ENCODE measurements at places on chromosomes 3 and 15.
A peak's percentile ranks its signal among the peaks of the same experiment; 100 is the strongest.

GRCh38 chr3:28467414-28467813 is 118.8 kb upstream of the AZI2 start:
- DNase-seq: no peak

DNA sequence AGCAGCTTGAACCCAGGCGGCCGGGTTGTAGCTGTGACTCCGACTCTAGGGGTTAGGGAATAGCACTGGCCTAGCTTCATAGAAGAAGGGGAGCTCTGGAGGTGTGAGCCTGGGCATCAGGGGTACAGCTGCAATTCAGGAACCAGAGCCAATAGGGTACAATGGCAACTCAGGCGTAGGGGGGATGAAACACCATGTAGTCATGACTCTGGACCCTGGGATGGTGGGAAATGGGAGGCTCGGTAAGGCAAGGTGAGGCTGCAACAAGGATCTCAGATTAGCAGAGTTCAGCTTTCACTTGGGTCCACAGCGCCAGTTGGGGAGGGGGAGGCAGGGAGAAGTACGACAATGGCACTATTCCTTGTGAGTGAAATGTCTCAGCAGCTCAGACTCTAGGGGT is 210.2 kb upstream of the LYSMD4 start:
- no peak for DNase-seq

DNA sequence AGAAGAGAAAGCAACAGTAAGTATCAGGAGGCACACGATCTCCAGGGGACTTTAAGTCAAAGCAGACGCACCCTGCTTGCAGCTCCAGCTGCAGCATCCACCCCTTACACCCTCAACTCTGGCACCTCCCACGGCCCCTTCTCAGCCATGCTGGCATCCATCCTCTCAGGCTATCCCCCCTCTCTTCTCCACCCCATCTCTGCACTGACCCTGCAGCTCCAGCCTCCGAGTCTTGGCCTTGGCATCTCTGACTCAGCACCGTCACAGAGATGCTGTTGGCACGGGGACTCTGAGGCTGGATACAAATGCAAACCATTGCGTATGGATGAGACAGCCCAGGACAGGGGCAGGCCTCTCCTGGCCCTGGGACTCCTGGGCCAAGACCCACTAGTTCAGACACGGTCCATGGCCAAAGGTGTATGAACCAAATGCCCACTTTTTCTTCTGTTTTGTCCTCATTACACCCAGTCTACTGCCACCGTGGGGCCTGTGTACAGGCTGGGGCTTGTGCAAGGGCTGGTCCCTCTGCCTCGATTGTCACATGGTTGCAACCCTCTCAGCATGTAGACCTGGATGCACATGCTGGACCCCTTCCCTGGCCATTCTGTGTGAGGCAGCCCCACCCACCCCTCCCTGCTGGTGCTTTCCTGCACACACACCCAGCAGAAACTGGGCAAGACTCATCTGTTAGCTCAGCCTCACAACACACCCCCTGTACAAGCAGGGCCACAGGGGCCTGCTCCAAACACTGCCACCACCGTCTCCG is 18.7 kb upstream of the ZXDC start:
- no peak for DNase-seq

GRCh38 chr3:71611099-71611498 is 27.6 kb upstream of the FOXP1 start:
- no peak for DNase-seq

DNA sequence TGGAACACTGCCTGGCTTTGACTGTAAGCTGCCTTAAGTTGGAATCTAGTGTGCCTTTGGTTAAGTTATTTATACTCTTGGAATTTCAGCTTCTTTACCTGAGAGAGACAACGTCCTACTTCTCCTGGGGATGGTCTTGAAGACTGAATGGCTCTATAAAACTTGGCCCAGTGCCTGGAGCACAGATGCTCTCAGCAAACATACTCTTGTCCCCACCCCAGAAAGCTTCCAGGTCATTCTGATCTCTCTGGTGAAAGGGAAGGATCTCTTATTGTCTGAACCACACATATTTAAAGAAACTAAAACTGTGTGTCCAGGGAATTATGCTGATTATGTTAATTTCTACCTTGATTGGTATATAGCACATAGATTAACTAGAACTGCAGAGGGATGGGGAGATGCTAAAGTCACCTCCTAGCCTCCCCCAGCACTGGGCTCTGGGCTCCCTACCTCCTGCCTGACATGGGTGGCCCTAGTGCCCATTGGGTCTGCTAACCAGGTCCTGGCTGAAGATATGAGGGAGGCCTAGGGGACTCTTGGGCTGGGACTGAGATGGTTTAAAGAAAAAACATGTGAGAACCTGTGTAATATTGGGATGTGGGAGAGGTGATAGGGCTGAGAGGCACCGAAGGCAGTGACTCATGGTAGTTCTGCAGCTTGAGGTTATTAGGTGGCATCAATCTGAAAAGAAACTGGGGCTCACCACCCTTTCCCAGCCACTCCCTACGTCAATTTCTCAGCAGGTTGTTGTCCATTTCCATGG is 171.0 kb downstream of the RPLP1 start:
- DNase-seq: no peak

DNA sequence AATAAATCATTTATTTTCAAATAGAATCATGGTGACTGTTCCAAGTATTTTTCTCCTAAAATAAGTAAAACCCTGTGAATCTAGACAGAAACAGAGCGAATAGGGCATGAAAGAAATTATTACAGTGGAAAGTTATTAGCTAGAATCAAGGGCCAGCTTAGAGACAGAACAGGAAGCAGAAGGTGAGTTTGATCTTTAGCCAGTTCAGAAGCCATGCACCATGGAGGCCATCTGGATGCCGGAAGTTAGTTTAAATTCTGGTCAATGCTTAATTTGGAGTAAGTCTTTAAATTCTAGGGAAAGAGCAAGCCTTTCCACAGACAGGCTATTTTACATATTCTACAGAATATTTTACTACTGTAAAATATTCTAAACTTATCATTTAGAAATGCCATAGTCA is 574.8 kb downstream of the CADM2 start:
- no peak for DNase-seq

DNA sequence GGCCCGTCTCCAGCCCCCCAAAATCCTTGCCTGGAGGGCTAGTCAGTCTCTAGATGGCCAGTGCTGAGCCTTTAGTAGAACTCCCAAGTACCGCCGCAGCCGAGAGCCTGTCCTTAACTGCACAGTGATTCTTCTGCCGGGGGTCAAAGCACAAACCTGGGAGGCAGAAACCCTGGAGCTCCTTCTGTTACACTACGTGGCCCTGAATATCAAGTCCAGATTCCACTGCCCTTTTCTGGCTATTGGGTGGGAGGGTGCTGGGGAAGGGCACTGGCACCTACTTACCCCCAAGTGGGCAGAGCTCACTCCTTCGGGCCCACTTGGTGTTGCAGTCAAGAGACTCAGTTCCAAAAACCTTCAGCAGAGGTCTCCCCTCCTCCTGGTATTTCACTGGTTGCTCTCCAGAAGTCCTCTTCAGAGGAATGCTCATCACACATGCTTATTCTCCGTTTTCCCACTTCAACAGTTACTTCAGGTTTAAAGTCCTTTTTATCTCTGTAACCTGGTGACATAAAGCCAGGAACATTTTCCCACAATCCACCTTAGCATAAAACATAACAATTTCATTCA is 10.8 kb downstream of the PDHB start:
- DNase-seq: no peak

DNA sequence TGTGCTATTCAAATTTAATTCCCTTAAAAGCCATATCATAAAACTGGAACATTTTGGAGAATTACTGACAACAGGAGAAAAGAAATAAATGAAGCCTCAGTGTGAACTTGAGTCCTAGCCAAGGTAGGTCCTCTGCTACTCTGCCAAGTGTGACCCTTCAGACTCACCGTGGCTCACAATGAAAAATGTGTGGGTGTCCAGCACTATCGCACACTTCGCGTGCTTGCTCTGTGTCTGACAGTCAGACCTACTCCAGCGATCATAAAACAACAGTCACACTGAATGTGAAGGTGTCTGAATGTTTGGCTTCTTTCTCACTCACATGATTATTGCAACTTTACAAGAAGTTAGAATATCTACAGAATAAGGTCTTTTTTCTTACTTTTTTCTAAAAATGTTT is 65.8 kb upstream of the TRA2B start:
- DNase-seq: no peak

GRCh38 chr3:23806534-23807423 is 1.0 kb downstream of the UBE2E1 start:
- DNase-seq: peak; percentile 35

GRCh38 chr15:94638183-94638582 is 406.8 kb downstream of the MCTP2 start:
- DNase-seq: no peak

GRCh38 chr15:63051156-63052066 is 8.9 kb downstream of the TPM1 start:
- DNase-seq: no peak

DNA sequence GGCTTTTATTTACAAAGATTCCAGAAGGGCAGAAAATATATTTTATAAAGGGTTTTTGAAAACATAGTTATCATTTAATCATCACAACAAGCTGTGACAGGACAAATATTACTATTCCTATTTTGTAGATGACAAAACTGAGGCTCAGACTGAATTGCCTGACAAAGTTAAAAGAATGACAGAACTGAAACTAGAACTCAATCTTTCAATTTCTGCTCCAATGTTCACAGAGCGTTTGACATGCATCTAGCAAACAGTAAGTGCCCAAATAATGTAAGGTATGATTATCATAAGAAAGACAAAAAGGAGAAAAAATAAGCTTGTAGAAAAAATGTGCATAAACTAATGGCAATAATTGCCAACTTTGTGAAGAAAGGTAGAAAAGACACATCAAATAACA is 61.9 kb downstream of the SCAPER start:
- DNase-seq: no peak

- DNase-seq: no peak
These were observed 5.0 kb downstream of the RARB start for GRCh38 chr3:25433106-25433505.

DNA sequence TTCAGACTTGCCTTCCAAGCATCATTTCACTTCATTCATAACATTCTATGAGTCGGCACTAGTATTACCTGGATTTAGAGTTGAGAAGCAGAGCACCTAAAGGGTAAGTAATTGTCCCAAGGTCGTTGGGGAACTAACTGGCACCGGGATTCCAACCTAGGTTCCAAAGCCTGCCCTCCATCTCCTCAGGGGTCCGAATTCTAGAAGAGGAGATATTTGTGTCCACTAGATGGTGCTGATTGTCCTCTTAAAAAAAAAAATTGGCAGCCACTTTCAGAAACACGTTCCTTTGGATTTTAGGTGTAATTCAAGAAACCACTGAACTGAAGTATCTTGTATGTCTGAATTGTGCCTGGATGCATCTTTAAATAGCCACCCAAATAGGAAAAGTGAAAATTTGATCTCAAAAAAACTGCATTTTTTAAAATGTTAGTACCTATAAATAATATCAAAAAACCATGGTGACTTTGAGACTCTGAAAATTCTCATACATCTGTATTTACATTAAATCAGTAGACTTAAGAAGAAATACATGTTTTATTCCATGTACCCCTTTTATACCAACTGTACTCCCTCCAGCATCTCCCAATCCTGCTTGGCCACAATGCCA is 3.9 kb upstream of the FSIP1 start:
- DNase-seq: no peak

DNA sequence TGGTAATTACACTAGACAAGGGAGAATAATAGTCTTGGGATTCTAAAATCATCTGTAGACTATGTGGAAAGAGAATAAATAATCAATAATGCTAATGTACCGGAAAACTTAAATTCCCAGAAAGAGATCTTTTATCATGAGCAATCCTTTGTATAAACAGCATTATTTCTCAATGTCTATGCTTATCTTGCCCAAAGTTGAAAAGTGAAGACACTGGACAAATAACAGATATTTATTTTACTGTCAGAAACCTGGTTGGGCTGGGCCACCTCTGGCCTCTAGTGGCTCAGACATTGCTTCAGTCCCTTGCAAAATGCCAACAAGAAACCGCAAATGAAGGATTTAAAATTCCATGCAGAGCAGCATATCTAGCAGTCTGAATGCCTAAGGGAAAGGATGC is 409.9 kb downstream of the FHIT start:
- no peak for DNase-seq

GRCh38 chr15:96070636-96071035 is 259.9 kb upstream of the NR2F2 start:
- DNase-seq: no peak

DNA sequence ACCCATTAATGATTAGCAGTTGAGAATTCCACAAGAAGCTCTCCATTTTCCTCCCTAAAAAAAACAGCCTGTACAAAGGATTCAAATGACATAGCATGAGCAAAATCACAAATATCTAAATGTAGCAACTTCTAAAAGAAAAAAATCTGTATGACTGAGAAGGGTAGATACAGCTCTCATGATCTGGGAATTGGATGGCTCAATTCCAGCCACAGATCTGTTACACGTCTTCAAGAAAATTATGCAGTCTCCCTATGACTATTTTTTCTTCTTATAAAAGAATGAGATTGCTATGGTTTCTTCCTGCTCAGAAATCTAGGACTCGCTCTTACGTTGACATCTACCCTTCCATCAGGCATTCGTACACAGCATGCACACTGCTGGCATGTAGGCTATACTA is 71.5 kb downstream of the PLCH1 start:
- DNase-seq: no peak

GRCh38 chr3:134356411-134357040 is 17.7 kb downstream of the AMOTL2 start:
- no peak for DNase-seq

GRCh38 chr3:80159990-80160506 is 392.2 kb upstream of the ROBO1 start:
- DNase-seq: no peak

- no peak for DNase-seq
These were observed 32.5 kb upstream of the CCDC54 start for GRCh38 chr3:107344722-107345121.

- no peak for DNase-seq
These were observed 1064.5 kb downstream of the ZPLD1 start for GRCh38 chr3:103499132-103499900.

- no peak for DNase-seq
These were observed 106.7 kb upstream of the SNRPN start for GRCh38 chr15:24848050-24848449.

- DNase-seq: no peak
These were observed 17.1 kb upstream of the VILL start for GRCh38 chr3:37973246-37974054.

GRCh38 chr3:194086388-194087075 is 49.4 kb upstream of the HES1 start:
- DNase-seq: no peak

- DNase-seq: no peak
These were observed 81.9 kb upstream of the TOPAZ1 start for GRCh38 chr3:44159696-44160300.

- DNase-seq: no peak
These were observed 45.5 kb downstream of the NEK11 start for GRCh38 chr3:131072099-131072559.

- DNase-seq: no peak
These were observed 604.3 kb downstream of the FGF12 start for GRCh38 chr3:192122832-192123594.

DNA sequence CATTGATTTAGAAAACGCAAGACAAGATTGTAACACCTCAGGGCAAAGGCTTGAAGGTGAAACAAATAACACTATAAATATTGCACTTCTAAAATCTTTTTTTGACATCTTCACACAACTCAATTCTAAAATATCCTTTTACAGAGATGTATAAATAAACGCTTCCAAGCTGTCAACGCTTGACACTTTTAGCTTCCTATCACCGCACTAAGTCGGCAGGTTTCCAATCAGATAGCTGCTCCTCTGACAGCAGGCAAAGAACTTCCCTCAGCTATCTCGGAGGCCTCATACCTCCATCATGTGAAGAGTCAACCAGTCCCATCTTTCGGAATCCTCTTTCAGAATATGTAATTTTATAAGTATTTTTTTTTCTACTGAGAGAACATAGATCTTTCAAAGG is 71.0 kb downstream of the PCOLCE2 start:
- DNase-seq: no peak

- DNase-seq: no peak
These were observed 238.8 kb downstream of the CDIN1 start for GRCh38 chr15:36818260-36818659.
